Stimulated activated CD8-positive, alpha-beta memory T cell treated with anti-CD3 and anti-CD28 coated beads, Interleukin-2, amount 100 ng/mL, for 48 hours (primary cell): ENCODE measurements at places on chromosomes 16 and 17.

DNA sequence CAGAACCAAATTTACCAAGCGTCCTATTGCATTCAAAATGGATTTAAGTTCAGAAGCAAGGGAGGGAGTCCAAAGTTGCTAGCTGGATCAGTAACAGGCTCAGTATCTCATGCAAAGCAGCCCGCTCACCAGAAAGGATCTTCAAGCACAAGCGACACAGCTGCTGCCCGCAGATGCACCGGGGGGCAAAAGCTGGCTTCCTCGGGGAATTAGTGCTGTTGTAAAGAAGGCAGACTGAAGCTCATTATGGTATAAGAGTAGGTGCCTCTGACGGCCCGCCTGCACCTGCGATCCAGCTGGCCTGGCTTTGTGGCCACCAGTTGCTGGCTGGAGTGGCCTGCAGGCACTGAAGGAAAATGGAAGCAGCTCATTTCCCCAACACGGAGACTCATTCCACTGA, 128.4 kb upstream of the RCVRN start:
- no peak for DNase-seq

- DNase-seq, result no peak
These were observed 5.7 kb downstream of the CD300H start for GRCh38 chr17:74561586-74561985.

- no peak for DNase-seq
These were observed 67.2 kb upstream of the LHX1 start for GRCh38 chr17:36869856-36870719.

DNA sequence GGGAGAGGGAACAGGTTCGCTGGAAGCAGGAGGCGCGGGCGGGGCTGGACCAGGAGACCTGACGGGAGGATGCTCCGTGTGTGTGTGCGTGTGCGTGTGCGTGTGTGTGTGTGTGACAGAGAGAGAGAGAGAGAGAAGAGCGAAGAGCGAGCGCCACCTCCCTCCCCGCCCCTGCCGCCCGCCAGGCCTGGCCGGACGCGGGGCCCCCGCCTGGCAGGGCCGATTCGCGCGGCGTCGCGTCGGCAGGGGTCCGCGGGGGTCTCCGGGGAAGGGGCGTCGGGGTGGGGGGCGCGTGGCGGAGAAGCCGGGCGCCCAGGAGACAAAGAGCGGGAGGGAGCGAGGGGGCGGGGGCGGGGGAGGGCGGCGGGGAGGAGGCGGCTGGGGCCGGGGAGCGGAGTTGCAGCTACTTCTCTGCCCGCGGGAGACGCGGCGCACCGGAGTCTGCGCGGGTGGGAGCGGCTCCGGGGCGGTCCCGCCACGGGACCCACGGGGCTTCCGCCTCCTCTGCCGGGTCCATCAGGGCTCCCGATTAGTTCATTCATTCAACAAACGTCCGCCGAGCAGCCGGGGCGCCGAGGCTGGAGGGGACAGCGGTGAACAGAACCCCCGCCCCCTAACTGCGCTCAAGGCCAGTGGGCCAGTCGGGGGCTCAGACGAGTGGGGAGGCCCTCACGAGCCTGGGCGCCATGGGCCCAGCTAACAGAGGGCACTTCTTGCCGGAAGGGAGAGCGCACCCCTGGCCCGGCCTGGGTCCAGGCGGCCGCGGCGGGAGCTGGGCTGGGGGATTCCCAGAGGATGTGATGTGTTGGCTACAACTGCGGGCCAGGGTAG, at the start of gene SAMD14:
TSS of gene SAMD14 (minus strand) at position 433 of the 831 bp plus-strand sequence. CDS start 5,201 bp downstream, outside the sequence.
- DNase-seq, result no peak

DNA sequence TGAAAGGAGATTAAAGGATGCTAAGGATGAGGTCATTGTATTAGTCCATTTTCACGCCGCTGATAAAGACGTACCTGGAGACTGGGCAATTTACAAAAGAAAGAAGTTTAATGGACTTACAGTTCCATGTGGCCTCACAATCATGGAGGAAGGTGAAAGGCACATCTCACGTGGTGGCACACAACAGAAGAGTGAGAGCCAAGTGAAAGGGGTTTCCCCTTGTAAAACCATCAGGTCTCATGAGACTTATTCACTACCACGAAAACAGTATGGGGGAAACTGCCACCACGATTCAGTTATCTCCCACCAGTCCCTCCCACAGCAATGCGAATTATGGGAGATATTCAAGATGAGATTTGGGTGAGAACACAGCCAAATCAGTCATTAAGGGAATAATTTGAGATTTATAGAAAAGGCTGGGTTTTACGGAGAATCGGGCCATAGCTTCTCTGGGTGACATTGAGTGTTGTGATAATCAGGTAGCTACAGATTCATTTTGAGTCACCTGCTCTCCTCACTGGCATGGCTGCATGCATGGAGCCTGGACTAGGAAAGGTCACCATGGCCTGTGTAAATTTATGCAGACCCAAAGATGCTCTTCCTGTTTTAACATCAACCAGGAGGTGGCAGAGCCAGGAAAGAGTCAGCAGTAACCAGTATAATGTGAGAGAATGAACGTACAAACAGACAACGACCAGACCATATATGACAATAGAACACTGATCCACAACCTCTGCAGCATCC, 40.5 kb upstream of the DYNLRB2 start:
- no peak for DNase-seq

DNA sequence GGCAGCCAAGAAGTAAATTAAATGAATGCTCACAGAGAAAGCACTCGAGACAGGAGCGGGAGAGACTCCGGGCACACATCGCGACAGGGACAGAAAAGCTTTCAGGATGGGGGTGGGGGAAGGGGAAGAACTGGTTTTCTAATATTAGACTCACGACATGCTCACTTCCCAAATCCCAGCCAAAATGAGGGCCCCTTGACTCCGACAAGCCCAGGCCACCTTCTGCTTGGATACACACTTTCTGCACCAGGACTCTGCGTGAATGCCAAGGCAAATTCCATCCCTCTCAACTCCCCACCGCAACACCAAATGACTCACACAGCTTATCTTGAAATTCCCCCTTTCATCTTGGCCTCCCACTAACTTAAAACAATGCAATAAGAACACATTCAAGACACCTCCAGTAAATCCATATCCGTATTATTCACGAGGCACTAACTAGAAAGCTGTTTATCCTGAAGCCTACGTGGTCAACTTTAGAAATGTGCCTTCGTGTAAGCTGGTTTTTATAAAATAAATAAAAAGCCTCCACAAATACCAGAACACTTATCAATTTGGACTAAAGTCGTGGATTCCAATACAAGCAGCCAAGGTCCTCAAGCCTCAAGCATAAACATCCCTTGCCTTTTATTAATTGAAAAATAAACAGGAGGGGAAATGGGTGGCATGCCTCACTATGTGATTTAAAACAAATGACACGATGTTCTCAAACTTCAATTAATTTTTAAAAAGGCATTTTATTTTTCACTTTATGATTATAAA, 46.1 kb downstream of the NXN start:
- no peak for DNase-seq

DNA sequence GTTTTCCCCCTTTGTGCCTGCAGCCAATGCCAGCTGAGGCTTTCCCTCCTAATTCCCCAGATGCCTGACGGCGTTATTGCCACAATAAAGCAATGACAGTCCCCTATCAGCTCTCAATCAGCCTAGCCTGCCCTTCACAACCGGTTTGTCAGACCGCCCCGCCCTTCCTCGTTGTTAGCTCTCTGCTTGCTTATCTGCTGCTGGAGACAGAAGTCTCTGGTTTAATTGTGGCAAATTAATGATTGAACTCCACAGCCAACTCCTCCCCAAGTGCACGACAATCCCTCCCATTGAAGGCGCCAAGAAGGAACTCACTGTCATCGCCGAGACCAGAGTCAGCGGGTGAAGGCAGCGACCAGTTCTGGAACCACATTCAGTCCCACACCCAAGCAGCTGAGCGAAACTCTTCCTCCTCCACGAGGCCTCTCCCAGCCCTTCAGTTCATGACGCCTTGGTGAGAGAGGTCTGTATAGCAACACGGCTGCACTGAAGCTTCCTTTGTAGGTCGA, 474.4 kb downstream of the SLC39A11 start:
- DNase-seq, result no peak

GRCh38 chr17:78081551-78081950, 47.0 kb downstream of the TMC6 start:
- DNase-seq, result no peak

GRCh38 chr16:681746-682427, 1.7 kb downstream of the STUB1 start:
- no peak for DNase-seq

GRCh38 chr17:44969144-44969780, 1.2 kb upstream of the C1QL1 start:
- DNase-seq, result no peak

- DNase-seq, result peak; percentile 54
These were observed 14.9 kb downstream of the GPRC5C start for GRCh38 chr17:74446551-74447500.

DNA sequence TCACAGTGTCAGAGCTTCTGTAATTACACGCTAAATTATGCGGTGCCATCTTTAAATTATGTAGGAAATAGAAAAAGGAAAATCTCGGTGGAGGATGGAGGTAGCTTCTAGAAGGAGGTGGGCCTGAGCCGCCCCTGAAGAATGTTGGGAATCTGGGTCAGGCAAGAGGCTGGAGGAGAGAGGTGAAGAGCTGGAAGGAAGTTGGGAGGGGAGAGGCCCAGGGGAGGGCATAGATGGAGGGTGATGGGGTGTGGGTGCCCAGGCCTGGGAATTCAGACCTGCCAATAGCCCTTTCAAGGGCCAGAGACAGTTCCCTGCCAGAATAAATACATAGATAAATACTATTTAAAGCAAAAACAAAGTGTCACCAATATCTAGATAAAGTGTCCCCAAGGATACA, 415.0 kb upstream of the HSBP1 start:
- no peak for DNase-seq

DNA sequence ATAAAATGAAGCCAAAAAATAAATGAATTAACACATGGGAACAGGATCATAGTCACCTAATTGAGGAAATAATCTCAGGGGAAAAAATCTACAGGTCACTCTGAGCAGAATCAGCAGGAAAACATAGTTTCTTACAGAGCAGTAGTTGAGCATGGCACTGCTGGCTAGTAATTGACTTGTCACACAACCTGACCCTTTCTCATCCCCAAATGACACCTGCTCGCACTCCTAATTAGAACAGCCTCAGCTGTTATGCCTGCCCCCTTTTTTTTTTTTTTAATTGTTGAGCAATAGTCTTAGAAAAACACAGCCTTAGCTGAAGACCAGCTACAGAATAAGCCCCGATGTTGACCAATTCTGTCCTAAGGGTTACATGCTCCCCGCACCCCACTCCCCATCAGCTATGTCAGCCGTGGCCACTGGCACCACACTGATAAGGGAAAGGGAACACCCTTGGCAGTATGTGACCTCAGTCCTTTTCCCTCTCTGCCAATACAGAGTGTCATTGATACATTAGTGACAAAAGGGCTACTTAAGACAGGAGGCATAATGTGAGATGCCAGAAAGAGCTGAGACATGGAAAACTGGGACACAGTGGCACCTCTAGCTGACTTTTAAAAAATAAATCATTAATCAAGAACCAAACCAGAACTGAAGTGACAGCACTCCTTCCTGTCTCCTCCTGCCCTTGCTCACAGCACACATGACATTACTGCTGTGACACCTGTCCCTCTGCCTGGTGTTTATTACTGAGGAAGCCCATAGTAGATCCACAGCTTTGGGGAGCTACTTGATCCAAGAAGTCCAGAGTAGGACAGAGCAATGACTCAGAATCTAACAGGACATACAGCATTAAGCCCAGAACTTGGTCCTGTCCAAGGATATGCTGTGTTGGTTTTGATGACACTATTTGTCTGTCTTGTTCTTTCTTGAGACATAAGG, 41.7 kb downstream of the WDR59 start:
- no peak for DNase-seq

DNA sequence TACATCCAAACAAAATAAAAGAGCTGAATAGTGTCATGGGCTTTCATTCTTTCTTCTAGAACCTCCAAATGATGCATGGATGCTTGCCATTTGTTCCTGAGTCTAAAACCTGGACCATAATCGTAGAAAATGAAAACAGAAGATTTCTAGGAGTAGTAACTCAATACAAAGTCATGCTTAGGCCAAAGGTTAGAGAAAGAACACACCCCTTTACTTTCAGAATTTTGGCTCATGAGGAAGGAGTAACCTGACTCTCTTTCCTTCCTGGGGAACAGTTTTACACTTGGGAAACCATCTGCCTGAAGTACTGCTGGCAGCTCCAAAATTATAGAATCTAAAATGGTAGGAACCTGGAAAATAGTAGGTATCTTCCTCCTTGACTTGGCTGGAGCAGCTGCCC, 137.2 kb downstream of the SNX11 start:
- DNase-seq, result no peak

DNA sequence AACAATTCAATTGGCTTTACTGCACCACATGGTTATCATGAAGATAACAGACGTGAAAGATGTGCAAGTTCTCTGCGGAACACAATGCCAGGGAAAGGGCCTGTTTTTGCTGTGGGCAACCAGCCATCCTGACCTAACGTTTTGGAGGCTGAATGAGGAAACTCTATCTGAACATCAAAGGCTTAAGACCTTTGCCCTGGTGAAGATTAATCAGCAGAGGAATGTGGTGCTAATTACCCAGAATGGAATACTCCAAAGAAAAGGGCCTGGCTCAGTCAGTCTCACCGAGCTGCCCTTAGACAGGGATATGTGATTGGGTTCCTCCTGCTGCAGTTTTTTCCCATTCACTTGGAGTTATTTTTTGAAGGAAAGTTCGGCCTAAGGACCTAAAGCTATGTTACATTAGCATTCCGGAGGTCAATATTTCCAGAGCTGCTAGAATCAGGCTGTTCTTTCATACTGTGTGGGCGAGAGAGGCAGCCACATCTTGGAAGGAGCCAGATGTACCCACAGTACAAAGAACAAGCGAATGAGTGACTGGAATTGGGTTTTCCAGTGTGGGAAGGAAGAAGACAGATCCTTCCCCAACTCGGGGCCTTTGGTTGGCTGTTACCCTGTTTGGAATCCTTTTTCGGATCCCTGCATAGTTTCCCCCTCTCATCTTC, 15.5 kb downstream of the ASIC2 start:
- DNase-seq, result no peak

GRCh38 chr17:63998050-63998720, at the start of gene PRR29:
TSS of gene PRR29 (plus strand) at chr17:63998351. CDS start at chr17:63998365, 14 bp downstream.
- DNase-seq, result peak; percentile 62

DNA sequence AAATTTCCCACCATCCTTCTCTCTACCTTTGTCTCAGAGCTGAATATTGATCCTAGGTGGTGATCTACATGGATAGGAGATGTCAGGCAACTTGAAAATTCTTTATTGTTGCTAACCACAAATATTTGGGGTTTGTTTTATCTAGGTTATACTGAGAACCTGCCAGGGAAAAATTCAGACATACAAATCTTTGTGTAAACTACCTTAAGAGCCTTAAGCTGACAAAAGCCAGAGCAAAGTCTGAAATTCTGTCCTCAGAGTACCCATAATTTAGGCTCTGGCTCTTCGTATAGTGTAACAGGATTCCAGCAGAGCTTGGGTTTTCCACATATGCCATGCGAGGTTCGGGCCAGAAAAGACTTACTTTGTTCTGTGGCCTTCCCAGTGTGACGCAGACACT, 406.7 kb upstream of the MAF start:
- DNase-seq, result no peak

GRCh38 chr16:9134306-9134705, 42.9 kb downstream of the HAPSTR1 start:
- DNase-seq, result no peak

- peak; percentile 21 for DNase-seq
These were observed 489 bp downstream of the ZC3H18 start for GRCh38 chr16:88570691-88571092.
